ENCODE measurements at places on chromosomes 16 and 17.

- DNase-seq, result peak; percentile 82
Measured at GRCh38 chr17:13114601-13115031, 96.8 kb upstream of the ELAC2 start.

DNA sequence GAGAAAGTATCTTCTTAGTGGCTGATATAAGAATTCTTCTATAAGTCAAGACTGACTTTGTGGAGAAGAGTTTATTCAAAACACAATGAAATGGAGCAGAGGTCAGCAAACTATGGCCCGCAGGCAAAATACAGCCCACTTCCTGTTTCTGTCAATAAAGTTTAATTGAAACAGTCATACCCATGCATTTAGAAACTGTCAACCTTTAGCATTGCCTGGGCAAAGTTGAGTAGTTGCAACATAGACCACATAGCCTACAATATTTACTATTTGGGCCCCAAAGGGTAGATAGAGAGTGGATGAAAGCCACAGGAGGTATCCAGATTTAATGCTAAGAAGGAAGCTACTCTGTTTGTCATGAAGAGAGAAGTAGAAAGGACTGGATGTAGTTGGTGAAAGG, 38.0 kb downstream of the ACSM2B start:
- no peak for DNase-seq

GRCh38 chr17:48378708-48379392, 51.2 kb downstream of the SKAP1 start:
- no peak for DNase-seq

DNA sequence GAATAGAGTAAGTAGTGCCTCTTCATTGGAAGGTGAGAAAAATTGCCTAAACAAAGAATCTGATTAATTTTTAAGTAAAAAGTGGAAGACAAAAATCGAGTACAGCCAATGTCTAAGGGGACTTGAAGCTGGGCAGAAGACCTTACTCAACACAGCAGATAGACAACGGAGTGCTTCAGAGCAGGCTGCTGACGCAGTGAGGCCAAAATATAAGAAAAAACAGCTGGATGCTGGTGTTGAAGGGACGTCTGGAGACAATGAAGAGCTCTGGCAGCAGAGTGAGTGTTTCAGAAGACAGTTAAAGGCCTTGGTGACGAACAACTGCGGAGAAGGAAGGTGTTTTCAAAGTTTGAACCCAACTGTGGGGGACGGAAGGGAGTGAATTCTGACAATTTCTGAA, 169.8 kb downstream of the MRTFB start:
- DNase-seq, result no peak

DNA sequence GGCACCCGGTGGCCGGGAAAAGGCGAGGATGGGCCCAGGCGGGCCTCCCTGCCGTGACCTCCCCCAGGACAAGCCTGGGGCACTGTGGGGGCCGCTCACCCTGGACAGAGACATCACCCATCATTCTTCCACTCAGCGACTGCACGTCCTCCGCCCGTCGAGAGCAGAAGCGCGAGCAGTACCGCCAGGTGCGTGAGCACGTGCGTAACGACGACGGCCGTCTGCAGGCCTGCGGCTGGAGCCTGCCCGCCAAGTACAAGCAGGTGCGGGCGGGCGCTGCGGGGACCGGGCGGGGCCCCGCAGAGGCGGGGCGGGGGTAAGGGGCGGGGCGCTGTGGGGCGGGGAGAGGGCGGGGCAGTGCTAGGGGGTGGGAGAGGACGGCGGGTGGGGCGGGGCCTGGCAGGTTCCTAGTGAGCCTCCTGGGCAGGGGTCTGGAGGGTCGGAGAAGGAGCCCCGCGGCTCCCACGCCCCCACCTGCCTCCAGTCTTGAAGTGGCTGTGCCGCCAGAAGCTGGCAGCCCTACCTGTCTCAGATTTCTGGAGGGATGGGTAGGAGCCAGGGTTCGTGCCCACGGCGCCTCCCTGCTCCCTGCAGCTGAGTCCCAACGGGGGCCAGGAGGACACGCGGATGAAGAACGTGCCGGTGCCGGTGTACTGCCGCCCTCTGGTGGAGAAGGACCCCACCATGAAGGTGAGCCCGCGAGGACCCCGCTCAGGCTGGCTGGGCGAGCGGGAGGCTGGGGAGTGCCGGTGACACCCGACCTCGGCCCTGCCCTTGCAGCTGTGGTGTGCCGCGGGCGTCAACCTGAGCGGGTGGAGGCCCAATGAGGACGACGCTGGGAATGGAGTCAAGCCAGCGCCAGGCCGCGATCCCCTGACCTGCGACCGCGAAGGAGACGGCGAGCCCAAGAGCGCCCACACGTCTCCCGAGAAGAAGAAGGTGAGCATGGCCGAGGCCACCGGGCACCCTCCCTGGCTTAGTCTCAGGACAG, 7.5 kb downstream of the NME3 start:
- DNase-seq, result no peak

DNA sequence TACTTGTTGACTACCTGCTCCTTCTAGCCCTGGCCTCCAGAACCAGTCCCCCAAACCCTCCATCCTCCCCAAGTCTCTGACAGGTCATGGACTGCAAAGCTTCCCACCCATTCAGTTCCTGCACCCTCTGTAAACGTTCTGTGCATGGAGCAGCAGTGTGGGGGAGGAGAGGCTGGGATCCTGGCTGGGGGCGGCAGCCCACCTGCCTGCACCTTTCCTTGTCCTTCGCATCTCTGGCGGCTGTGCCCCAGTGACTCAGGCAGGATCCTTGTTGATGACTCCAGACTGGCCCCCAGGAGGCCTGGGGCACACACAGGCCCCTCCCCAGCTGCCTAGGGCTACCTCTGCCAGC, 1.6 kb upstream of the PKMYT1 start:
- DNase-seq, result no peak

GRCh38 chr17:17808706-17809432, 27.9 kb downstream of the SREBF1 start:
- no peak for DNase-seq

DNA sequence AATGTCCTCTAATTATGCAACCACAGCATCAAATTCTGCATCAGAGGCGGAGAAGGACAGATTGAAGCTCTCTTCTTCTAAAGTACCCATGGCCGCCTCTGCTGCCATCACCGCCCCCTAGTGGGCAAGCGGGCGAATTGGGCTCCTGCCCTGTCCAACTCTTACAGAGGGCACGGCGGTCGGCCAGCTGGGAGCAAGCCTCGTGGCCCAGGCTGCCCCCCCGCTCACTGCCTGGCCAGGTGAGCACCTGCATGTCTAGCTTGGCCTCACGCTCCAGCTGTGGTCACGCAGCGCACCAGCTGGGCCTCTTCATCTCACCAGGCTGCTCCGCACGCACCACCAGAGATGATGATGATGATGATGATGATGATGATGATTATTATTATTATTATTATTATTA, 146.1 kb upstream of the TOM1L1 start:
- DNase-seq, result peak; percentile 6

DNA sequence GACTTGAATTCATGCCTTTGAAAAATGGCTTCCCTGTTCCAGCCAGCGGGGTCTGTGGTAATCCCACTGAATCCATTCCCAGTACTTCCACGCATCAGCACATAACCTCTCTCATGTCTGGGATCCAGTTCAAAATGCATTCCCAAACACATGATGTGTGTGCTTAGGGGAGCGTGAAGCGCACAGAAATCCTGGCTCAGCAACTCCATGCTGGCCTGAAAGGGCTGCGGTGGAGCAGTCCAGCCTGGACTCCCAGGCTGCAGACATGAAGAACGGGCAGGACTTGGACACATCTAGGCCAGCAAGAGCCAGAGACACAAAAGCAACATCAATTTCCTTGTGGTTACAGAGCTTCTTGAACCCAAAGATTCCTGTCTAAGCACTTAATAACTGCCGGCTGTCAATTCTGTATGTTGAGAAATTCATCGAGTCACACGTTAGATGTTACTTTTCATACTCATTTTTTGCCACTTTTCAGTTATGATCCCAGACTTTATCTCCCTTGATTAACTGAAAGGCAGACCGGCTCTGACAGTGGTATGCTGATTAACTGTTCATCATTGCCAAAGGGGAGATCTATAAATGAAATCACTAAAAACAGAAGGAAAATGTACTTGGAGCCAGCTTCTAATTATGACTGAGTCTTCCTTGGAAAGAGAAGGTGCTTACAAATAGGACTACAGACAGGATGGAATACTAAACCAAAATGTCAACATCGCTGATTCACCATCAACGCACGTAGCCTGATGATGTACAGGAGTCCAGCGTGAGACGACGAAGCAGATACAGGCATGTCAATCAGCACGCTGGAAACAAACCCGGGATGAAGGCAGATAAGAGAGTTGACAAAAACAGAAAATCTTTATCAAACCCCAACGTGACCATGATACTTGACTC, 23.0 kb downstream of the NSMCE1 start:
- peak; percentile 26 for DNase-seq

GRCh38 chr16:59459806-59460205, 725.7 kb upstream of the GOT2 start:
- no peak for DNase-seq

DNA sequence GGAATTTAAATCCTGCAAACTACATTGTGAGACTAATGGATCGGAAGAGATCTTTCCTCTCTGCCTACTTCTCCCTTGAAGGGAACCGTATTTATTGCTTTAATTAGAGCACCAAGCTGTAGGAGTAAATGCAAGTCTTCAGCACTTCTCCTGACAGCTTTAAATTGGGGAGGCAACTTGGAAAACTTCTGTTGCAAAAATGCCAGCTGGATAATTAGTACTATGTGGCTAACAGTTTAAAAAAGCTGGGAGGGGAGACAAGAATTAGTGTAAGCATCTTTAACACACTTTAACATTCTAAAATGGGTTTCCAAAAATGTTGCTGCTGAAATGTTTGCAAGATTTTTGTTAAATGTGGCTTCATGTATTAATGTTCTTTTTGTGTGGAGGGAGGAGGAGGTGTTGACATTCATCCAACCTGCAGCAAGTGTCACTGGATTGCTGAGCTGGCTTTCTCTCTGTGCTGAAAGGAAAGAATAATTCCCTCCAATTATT, 108.5 kb downstream of the PCTP start:
- DNase-seq, result no peak

DNA sequence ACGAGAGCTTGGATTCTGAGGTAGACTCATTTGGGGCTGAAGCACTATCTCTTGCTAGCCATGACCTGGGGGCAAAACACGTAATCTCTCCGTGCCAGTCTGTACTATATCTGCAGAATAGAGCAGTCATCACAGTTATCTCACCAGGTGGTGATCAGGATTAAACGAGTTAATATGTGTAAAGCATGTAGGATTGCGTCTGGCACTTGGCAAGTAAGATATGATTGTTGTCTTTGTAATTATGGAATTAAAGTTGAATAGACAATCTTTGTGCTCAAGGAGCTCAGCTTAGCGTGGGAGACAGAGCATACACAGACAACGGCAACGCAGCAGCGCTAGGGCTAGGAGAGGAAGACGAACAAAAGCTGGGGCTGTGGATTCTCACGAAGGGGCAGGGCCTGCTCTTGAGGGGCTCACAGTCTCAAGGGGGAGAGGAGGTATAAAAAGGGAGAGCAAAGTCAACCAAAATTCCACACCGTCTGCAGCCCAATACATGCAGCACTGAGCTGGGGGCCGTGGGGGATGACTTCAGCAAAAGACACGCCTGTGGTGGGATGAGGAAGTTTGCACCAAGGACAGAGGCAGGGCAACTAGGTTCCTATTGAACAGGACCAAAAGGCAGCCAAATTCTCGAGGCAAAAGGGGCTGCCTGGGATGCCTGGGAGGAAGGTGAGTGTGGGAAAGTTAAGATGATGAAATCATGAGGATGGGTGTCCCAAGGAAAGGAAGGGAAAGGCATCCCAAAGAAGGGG, 68.6 kb downstream of the SDK2 start:
- DNase-seq, result no peak

GRCh38 chr16:67150833-67151396, at the start of gene B3GNT9:
B3GNT9 (minus strand) TSS chr16:67150998; CDS start chr16:67150485, 513 bp downstream.
- no peak for DNase-seq

DNA sequence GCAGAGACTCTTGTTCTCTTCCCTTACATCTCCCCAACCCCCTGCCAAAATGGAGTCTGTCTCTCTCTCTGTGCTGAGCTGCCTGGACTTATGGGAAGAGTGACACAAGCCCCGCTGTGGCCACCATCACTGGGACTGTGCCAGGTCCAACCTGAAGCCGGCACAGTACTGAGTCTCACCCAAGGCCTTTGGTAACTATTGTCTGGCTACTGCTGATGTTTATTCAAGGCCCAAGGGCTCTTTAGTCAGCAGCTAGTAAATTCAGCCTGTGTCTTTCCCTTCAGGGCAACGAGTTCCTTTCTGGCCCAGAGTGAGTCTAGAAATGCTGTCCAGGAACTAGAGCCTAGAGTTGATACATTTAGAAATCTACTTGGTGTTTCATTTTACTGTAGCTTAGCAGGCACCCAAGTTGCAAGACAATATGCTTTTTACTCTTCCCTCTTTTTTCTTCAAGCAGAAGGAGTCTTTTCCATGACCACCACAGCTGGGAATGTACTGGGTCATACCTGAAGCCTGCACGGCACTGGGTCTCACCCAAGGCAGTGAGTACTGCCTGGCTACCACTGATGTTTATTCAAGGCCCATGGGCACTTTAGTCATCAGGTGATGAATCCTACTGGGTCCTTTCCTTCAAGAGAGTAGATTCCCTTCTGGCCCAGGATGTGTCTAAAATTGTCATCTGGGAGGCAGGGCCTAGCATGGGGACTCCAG, 17.7 kb downstream of the EFCAB5 start:
- DNase-seq, result no peak

- DNase-seq, result no peak
Measured at GRCh38 chr16:85565801-85566526, 47.2 kb upstream of the GSE1 start.

- DNase-seq, result no peak
Measured at GRCh38 chr16:90008708-90009145, 10.5 kb downstream of the DBNDD1 start.

DNA sequence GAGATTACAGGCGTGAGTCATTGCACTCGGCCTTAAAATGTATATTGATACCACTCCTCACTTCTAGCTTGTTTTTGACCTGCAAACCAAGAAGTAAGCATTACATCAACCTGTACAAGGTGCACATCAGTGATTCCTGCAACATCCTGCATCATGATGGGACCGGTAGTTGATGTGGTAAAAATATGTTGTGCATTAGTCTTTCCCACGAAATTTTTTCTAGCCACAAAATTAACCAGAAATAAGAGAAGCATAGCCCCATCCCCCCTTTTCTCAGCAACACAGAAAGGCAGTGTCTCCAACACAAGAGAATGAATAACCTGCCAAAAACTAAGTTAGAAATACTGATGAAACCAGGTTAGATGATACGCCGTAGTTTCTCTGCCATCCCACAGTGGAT, 21.1 kb upstream of the NSMCE1 start:
- DNase-seq, result no peak

GRCh38 chr17:48545022-48545375, at the start of gene HOXB2:
HOXB2 (minus strand) TSS chr17:48545109; CDS start chr17:48544911, 198 bp downstream.
- no peak for DNase-seq

- no peak for DNase-seq
Measured at GRCh38 chr16:85888405-85889331, 10.3 kb upstream of the IRF8 start.

- peak; percentile 79 for DNase-seq
Measured at GRCh38 chr17:77738751-77739531, 219.6 kb upstream of the TNRC6C start.

DNA sequence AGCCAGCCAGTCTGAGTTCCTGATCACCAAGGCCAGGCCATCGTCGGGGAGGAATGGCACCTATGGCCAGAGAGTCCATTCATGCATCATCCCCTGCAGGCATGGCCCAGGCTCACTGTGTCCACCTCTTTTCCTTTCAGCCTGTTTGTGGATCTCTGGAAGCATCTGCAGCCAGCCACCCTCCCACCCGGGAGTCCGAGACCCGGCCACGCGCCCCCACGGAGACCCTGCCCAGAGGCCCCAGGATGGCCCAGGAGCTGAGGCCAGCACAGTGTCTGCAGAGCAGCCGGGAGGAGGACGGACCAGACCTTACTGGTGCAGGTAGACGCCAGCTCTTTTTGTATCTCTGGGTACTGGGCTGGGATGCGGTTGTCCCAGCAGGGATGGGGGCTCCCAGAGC, 245.1 kb upstream of the CIBAR2 start:
- DNase-seq, result no peak

GRCh38 chr16:929227-930073, 41.3 kb downstream of the LMF1 start:
- DNase-seq, result no peak

Measured in SHP77 (cell line).